ENCODE measurements at places on chromosomes 5 and 9.

- no peak for DNase-seq
Observed at GRCh38 chr5:60495644-60496520, 204.1 kb downstream of the DEPDC1B start.

- peak; percentile 55 for DNase-seq
Observed at GRCh38 chr5:43635374-43635773, 32.4 kb downstream of the NNT start.

DNA sequence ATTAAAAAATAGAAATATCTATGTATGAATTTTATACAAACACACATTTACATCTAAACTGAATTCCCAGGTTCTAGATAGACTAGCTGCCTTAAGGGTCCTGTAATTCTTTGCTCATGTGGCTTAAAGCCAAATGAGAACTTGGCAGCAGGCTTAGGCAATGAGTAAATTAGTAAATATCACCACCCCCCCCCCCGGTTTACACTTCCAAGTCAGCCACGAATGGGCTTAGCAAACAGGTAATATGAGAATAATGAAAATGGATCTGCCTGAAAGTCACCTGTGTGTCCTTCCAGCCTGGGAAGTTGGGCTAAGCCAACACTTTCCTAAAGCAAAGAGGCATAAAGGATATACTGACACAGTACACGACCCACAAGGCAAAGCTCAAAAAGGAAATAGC is 108.6 kb downstream of the KLHL3 start:
- no peak for DNase-seq

DNA sequence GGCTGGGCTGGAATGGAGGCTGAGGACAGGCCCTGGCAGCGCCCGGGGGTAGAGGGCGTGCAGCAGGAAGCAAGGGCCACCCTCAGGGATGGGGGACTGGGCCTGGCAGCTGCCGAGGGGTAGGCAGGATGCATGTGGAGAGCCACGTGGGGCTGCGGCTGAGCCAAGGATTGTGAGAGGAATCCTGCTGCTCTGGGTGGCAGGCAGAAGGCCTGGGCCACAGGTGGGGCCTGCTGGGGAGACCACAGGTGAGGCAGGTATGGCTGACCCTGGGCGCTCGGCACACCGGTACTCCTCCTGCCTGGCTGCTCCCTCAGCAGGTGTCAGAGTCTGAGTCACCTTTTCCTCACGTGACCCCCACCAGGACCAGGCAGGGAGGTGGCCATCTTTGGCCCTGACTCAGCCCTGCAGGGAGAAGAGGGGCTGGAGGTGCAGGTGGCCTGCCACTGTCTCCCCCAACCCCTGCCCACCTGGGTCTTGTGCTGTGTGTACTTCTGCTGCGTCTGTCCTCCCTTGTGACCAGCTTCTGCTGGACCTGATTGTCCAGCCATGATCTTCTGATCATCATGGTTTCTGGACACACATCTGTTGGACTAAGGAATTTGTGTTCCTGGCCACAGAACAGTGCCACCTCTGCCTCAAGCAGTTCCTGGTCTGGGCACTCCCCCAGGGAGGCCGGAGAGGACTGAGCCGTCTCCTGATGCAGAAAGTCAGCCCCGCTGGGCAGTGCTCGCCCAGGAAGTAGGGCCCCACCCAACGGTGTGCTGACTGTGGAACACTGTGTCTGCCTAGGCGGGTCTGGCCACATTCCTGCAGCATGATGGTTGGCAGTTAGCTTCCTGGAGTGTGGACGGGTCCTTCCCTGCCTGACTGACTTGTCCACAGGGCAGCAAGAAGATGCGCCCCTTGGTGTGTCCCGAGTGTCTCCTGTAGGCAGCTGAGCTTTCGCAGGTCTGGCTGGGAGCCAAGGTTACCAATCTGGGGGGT is 6.4 kb downstream of the ARRDC1 start:
- DNase-seq: peak; percentile 96

DNA sequence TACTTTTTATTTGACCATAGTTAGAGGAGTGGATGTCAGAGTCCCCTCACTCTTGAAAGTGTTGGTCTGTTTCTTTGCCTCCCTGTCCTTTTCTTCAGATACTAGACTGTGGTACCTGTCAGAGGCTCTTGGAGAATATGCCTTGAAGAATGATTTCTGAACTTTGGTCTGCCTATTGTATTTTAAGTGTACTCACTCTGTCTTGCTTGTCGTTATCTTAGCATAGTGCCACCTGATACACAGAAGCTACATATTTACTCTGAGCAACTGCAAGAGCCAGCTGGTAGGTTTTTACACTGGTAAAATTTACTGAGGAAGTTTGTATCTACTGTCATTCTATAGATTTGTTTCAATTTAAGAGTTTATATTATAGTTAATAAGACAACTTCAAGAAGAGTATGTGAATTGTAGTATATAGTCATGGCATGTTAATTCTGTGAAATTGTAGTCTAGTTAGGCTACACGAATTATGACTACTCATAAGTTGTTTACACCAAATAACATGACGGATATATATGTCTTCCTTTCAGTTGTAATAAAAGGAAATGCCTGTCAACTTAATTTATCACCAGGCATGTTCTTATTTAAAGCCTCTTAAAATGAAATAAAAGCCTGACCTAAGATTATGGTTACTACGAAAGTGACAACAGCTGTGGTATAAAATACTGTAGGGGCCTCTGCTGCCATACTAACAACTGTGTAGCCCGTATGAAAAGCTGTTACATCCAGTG is 201.7 kb downstream of the KDM4C start:
- DNase-seq: no peak

GRCh38 chr5:135208903-135209721 is 175.1 kb upstream of the PITX1 start:
- DNase-seq: peak; percentile 98

DNA sequence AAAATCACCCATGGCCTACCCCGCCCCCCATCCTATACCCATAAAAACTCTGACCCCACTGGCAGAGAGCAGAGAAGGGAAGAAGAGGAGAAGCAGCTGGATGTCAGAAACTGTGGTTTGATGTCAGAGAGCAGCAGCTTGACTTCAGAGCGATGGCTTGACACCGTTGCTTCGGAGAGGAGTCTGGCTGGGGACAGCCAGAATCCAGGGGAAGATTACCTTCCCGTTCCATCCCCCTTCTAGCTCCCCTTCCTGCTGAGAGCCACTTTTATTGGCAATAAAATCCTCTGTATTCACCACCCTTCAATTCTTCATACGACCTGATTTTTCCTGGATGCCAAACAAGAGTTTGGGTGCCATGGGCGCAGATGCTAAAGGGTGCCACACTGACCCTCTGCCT is 138.0 kb downstream of the DCP2 start:
- no peak for DNase-seq

GRCh38 chr9:36765468-36766341 is 193.0 kb downstream of the MELK start:
- DNase-seq: peak; percentile 19

DNA sequence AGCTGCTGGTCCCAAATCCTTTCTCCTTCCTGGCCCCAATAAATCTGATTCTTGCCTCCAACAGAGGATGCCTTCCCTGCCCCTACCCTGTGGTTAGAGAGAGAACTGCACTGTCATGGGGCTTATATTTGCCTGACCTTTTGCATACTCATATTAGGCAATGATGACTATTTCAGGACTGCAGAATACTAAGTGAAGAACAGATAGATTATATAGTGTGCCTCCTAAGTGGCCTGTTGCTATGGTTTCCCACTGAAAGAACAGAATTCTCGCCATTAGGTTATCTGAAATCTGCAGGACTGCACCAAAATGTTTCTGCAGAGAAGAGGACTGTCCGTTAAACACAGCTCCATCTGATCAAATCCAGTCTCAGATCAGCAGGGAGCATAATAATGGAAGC is 87.3 kb upstream of the CCNG1 start:
- DNase-seq: peak; percentile 2

DNA sequence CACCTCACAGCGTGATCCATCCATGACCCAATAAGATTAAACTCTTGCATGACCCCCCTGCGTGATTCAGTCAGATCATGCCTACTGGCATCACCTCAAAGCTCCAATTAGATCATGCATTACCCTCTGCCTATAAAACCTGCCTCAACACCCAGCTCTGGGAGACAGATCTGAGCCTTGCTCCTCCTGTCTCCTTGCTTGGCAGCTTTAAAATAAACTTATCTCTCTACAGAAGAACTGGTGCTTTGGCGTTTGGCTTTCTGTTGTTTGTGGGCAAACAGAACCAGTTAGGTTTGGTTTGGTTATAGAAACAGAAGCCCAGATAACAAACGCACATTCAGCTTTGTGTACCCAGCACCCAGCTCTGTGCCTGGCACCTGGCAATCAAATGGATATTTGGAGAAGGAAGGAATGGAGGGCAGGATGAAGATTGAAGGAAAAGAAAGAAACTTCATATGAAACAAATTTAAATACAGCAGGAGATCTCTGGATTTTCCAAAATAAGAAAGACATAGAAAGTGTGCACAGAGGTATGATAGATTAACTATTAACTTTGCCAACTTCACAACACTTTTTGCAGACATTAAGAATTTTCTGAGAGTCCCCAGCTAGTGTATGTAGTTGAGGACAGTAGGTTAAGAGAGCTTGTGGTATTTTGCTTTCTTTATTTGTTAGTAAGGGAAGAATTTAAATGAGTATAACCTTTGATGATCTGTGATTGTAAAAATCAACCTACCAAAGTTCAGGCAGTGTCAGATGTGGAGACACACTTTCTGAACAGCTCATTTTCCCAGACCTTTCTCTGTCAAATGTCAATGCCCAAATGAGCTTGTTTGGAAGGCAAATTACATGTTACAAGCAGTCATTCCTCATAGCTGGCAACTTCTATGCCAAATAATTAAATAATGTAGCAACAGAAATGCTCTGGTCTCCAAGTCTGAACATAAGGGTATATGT is 102.1 kb upstream of the ASTN2 start:
- DNase-seq: no peak

GRCh38 chr5:80324912-80325311 is 5.1 kb downstream of the SPZ1 start:
- DNase-seq: no peak

- no peak for DNase-seq
Observed at GRCh38 chr9:16602494-16602893, 268.0 kb downstream of the BNC2 start.

DNA sequence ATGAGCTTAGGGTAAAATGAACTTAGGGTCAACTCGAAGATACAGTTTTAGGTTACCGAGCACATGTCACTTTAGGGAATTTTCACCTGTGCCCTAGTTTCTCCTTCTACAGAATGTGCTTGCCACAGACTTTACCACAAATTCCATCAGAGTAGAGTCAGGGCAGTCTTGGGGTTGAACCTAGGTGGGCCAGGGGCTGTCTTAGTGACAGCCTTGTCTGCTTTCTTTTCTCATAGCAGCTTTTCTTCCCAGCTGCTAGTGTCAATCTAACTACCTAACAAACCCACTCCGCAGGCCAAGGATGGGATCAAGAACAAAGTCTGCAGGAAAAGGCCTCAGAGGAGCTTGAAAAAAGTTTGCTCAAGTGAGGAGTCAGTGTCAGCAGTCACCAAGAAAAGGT is 458.1 kb upstream of the CDH18 start:
- no peak for DNase-seq

GRCh38 chr5:154312576-154312975 is 122.0 kb downstream of the GALNT10 start:
- peak; percentile 10 for DNase-seq

DNA sequence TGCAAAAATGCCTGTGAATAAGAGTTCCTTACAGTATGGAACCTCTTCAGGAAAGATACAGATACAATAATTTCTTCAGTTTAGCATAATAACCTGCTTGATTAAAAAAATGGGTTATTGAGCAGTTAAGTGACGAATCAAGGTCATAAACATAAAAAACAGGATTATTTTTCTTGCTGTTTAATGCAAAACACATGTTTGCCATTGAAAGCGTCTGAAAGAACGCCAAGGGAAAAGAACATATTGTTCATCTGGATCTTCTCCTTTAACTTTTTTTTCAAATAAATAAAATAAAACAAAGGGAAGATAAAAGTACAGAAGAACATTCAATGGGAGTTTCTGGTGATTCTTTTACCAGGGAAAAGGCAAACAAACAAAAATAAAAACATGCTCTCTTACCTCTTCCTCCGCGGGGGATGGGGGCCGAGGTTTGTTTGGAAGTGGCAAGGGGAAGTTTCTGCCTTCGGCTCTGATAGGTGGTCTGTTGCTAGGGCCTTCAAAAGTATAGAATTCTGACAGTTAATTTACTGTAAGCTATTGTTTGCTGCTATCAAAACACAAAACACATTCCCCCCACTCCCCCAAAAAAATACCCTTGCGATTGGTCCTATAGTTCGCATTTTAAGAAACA is 20.1 kb downstream of the C5orf58 start:
- no peak for DNase-seq

DNA sequence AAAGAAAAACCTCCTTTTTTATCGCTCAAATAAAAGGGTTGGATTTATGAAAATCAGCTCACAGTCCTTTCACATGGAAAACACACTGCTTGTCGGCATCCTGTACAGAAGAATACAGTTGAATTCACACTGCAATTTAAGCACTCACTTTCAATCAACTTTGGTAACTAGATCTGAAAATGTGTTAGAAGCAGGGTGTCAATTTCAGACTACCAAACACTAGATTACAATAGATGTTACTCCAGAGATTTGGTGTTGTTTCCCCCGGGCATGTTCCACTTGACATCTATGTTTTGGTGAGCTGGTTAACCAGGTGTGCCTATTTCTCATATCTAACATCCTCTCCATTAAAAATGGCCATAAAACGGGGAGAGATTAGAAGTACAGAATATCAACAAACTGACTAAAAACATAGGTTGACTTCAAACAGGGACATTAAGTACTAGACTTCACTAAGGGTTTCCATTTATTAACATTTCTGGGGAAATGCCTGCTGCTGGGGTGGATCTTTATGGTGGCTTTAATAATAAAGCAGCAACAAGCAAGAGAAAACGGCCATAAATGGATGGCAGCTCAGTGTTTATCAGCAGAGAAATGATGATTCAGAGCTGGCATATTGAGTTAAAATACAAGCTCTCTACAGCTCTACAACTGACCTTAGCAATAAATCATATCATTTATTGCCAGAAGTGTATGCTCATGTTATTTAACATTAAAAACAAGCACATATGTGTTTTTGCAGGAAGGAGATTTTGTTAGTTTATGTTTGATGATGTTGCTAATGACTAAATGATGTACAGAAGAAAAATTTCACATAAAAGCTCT is 158.8 kb downstream of the SLF1 start:
- no peak for DNase-seq

DNA sequence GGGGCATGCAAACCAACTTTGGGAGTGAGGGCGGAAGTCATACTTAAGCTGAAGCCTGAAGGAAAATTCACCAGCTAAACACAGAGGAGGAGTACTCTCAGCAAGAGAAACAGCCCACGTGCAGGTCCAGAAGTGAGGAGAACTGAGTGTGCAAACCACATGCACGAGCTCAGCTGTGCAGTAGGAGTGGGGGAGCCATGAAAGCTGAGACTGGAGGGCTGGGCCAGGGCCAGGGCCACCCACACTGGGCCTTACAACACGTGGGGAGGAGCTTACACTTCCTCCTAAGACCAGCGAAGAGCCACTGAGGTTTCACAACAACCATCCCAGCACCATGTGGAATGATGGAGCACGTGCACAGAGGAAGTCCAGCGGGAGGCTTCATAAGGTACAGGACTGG is 9.3 kb upstream of the WWC1 start:
- no peak for DNase-seq

DNA sequence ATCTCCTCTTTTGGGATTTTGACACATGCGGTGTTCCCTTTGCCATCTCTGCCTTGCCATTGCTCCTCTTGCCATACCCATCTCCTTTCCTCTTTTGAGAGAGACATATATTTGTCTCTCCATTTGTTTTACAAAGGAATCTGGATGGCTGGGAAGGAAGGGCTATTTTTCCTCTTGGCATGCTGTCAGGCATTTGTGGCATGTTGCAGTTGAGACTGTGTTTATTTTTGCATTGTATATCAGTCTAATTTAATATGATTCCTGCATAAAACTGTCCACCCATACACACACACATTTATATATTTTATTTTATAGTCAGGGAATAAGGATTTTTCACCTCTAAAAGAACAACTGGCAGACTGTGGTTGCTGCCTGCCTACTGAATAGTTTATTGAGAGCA is 1105.8 kb upstream of the SEMA6A start:
- DNase-seq: no peak
